Activated CD4-positive, alpha-beta memory T cell treated with anti-CD3 and anti-CD28 coated beads for 36 hours (primary cell): ENCODE measurements at places on chromosomes 2 and 18.

DNA sequence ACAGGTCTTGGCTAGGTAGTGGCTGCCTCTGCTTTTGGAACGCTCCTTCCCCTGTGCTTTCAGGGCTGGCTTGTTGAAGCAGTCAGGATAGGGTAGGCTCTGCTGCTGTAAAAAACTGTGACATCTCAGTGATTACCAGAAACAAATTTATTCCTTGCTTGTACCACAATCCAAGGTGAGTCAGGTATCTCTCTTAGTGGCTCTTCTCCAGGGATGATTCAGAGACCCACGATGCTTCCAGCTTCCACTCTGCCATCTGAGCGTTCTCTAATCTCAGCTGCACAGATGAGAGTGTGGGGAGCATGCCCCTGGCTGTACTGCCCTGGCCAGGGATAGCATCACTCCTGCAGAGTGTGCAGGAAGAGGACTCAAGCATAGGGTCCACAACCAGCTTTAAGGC is 174.9 kb downstream of the VAPA start:
- no peak for DNase-seq

GRCh38 chr2:104872866-104873688 is 19.2 kb downstream of the POU3F3 start:
- DNase-seq, result peak; percentile 60

- DNase-seq, result peak; percentile 74
Measured at GRCh38 chr2:20350041-20350712, 467 bp downstream of the PUM2 start.

GRCh38 chr2:8489751-8490150 is 192.1 kb upstream of the ID2 start:
- no peak for DNase-seq

DNA sequence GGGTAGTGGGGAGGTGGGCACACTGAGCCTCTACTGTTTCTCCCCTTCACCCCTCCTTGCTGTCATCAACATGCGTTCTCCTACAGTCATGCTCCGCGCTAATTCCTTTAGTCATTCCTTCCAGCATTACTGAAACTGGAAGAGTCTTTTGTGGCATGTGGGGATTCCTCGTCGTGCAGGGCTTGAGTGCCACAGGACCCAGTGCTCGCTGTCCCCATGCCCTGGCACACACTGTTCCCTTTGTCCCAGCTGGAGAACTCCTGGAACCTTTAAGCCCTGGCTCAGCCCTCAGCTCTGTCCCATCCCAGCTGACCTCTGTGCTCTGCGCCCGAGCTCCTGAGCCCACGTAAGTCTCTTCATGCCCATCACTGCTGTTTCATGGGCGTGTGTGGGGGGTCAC is 42.1 kb downstream of the ODC1 start:
- no peak for DNase-seq

- no peak for DNase-seq
Measured at GRCh38 chr2:121960251-121960650, 204.8 kb downstream of the TSN start.

DNA sequence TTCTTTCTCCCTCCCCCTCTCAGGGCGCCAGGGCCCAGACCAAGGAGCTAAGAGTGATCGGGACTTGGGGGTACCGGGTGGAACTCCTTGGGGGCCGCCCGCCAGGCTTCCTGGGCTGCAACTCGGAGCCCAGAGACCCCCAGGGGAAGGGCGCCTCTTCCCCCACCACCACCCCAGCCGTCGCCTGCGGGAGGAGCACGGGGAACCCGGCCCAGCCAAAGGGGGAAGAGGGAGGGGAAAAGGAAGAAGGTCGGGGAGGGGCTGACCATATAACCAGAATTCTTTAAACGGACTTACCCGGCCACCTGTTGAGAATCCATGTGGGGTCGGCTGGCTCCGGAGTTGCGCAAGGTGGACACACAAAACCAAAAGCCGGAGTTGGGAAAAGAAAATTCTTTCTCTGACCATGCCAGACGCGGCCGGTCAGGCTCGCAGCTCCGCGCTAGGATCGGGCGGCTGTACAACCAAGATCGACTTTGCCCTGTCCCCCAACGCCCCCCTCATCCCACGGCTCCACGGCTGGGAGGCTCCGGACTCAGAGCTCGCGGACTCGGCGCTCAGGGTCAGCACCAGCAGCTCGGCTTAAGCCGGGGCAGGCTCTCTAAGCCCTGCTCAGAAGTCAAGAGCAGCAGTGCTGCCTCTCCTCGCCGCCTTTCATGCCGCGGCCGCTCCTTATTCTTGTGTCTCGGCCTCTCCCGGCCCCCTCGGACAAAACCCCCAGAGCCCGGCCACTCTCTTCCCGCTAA is 6.3 kb upstream of the SIX3 start:
- no peak for DNase-seq
